ENCODE measurements at places on chromosomes 16 and 17. TPM values are rescaled to one million over a fixed set of nuclear protein-coding genes. Genes with fewer than 3 reads are reported as not detected.

The NPIPA5 gene
- total RNA-seq = 5.1 TPM

The ABCA9 gene
- 1.3 TPM for total RNA-seq

The FOXN1 gene
- 14.8 TPM for total RNA-seq

The RARA gene
- 8.2 TPM for total RNA-seq

The NPIPB12 gene
- total RNA-seq = 18.8 TPM

The SNX20 gene
- total RNA-seq = 0.76 TPM

The ANKS4B gene
- not detected for total RNA-seq

All from esophagus mucosa (tissue), 1 donor.